ENCODE measurements at places on chromosomes 3 and 15.
A peak's percentile ranks its signal among the peaks of the same experiment; 100 is the strongest.

GRCh38 chr3:170367797-170368196 lies 10.3 kb downstream of the SKIL start:
- no peak for DNase-seq

DNA sequence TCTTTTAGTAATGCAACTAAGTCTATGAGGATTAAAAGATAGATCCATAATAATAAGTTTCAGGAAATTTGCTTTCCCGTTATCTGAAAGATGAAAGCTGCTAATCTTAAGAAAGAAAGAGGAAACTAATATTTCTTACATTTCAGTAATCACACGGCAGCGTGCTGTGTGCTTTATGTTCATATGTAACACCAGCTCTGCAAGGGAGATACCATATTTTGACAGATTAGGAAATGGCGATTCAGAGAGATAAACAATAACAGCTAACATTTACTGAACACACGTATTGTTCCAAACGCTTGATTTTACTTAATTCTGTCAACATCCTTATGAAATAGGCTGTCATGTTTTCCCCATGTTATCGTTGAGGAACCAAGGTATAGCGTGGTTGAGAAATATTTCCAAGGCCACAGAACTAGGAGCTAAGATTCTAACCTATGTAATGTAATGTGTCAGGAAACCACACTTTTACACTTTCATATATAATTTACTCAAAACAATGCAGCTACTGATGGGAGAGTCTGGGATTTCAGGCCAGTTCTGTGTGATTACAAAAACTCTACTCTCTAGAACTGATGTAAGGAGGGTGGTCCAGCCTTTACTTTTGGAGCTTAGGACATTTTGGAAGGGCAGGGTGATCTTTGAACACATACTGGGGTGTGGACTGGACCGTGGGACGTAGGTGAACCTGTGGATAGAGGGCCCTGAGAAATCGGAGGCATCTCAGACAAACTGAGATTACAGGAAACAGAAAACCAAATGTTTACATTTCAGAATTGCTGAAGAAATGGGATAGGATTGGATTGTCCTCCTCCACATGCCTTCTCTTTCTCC lies 100.6 kb downstream of the IL1RAP start:
- DNase-seq, result peak; percentile 19

DNA sequence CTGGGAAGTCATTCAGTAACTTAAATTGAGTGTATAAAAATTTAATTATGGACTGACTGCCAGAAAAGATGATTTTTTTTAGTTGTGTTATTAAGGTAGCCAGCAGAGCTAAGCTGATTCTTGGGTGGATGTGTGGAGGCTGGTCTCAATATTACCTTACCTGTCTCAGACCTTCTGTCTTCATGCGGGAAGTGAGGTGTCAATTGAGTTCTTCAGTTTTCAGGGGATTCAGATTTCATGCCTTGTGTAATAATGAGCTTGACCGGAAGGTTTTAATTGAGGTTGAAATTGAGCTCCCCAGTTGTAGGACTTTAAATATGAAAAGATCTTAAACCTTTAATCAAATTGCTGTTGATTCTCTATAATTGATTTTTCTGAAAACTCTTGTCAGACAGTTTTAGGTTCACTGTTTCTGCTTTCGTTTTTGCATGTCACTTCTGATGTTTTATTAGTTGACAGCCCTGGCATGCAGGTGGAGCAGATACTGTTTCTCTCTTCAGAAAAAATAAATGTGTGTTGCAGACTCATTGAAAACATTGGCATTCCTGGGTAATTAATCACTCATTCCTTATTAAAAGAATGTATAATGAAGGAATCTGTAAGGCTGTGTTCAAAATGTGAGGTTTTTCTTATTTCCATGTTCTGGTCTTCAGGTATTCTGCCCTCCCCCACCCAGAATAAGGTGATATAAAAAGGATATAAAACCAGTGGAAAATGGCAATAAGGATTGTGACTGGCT lies 54.5 kb downstream of the PSMD6 start:
- DNase-seq, result no peak

GRCh38 chr15:76204109-76204845 lies 107.0 kb downstream of the ETFA start:
- DNase-seq, result no peak

DNA sequence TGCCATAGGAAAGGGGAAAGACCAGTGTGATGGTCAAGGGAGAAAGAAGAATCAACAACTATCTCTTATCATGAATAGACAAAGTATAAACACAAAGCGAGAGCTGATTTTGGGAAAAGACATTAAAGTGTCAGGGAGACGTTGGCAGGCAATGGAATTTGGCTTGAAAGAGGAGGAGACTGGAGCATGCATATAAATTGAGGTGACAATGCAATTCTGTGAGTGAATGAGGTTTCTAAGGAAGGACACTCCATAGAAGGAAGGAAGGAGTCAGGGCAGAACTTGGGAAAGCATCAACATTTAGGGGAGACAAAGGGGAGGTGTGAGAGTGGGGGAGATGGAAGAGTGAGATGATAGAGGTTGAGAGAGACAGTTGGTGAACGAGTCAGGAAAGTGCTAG lies 543.0 kb upstream of the TBL1XR1 start:
- DNase-seq, result no peak
